ENCODE measurements at places on chromosomes 13 and 19.

DNA sequence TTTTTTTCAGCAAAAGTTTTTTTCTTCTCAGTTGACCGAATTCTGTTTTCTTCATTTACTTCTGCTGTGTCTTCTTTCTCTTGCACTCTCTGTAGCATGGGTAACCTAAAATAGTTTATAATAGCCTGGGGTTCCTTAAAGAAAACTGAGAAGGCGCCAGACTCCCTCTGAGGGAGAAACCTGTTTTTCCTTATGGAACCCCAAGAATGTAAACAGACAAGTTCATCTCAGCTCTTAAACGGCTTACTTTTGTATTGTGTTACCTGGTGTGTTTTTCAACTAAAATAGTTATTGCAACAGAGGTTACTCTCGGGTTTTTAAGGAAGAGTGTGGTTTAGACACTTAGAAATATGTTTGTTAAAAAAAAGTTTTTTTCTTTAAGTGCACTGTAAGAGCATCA is 23.8 kb upstream of the TM9SF2 start:
- DNase-seq = no peak

DNA sequence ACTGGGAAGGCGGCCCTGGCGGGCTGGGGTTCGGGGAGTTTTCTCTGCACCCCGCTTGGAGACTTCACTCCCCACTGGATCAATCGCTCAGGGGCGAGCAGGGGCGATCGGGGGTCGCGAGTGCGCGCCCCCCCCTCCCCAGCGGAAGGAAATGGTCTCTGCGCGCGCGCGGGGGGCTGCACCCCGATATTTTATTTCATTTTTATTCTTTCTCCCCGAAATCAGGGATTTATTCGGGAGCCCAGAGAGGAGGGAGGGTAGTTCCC is 421 bp downstream of the ARID3A start:
- DNase-seq = no peak

DNA sequence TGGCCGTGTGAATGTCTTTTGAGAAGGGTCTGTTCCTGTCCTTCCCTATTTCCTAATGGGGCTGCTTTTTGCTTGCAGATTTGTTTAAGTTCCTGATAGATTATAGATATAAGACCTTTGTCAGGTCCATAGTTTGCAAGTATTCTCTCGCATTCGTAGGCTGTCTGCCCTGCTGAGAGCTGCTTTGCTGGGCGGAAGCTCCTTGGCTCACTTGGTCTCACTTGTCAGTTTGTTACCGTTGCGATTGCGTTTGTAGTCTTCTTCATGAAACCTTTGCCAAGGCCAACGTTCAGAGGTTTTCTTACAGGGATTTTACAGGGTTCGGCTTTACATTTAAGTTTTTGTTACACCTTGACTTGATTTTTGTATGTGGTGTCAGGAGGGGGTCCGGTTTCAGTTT is 44.0 kb upstream of the TFDP1 start:
- DNase-seq = no peak

DNA sequence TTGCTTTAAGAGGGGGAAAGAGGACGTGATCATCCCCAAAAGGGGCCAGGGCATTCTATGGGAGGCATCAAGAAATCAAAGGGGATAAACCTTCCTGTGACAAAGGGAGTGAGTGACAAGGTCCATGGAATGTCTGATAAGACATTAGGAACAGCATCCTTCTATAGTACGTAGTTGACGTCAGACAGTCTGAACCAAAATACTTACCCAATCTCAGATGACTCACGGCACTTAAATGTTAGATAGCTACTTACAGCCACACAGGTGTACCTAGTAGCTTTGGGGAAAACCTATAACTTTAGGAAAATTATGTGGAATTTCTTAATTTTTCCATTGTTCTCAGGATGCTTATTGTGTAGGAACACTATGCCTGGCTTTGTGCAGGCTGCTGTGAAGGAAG is 4.9 kb downstream of the LGALS16 start:
- no peak for DNase-seq

GRCh38 chr19:5269279-5269678 is 71.3 kb downstream of the PTPRS start:
- no peak for DNase-seq

- no peak for DNase-seq
Observed at GRCh38 chr13:90454002-90454636, 893.4 kb upstream of the MIR17HG start.

DNA sequence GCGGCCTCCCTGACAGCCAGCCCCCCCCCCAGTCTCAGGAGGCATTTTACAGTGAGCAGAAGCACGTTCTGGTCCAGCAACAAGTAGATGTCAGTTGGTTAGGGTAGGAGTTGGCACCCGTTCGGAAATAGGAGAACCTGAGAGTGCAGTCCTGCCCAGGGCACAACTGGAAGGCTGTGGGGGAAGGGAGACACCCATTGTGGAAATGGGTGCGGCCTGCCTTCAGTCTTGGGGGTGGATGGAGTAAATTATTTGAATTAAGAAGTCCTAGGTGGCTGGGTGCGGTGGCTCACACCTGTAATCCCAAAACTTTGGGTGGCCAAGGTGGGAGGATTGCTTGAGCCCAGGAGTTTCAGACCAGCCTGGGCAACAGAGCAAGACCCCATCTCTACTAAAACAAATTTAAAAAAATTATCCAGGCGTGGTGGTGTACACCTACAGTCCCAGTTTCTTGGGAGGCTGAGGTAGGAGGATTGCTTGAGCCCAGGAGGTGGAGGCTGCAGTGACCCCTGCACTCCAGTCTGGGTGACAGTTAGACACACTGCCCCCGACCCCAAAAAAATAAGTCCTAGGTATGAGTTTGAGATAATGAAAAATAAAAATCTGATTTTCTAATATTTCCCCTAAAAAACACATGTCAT is 1.2 kb downstream of the CIRBP start:
- DNase-seq = no peak

DNA sequence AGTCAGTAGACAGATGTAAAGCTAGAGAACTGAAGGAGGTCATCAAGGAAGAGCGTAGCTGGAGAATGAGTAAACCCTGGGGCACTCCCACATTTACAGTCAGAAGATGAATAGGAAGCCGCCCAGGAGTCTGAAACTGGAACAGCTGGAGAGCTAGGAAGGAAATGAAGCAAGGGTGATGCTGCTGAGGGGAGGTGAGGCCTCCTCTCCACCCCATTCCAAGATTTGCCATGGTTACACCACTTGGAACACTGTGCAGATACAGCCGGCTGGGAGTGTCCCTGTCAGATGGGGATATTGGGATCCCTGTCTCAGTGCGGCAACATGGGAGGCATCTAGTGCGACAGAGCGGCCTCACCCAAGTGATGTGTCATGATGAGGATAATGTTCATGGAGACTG is 51.8 kb upstream of the GPI start:
- DNase-seq = no peak

DNA sequence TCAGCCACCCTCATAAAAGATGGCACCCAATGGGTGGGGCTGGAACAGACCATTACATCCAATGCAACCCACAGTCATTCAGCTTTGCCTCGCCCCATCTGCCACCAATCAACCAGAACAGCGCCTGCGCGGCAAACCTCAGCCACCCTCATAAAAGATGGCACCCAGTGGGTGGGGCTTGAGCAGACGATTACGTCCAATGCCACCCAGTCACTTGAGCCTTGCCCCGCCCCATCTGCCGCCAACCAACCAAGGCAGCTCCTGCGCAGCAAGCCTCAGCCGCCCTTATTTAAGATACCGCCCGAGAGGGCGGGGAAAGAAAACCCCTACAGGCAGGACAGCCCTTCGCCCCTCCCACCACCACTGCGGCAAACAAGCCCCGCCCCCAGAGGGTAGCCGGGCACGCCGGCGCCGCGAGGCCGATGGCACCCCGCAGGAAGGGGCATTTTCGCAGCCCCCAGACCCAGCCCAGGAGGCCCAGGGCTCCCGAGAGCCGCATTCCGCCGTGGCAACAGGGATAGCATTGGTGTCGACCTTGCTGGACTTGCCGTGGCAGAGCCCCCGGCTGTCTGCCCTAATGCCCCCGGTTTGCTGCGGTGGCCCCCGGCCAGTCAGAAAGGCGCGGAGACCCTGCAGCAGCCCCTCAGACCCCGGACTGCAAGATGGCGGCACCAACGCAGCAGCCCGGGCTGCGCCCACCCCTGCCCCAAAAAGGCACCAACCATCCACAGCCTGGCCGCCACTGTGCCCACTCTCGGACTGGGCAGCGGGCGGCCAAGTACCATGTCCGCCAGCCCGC is 675 bp downstream of the PEG3 start:
- DNase-seq = peak; percentile 95

GRCh38 chr13:52461265-52461664 is 6.0 kb downstream of the CKAP2 start:
- no peak for DNase-seq

GRCh38 chr19:45245826-45246225 is 619 bp upstream of the EXOC3L2 start:
- no peak for DNase-seq

- no peak for DNase-seq
Observed at GRCh38 chr19:835210-835810, 5.5 kb upstream of the PRTN3 start.

- DNase-seq = no peak
Observed at GRCh38 chr19:1860042-1860775, 3.2 kb downstream of the KLF16 start.

DNA sequence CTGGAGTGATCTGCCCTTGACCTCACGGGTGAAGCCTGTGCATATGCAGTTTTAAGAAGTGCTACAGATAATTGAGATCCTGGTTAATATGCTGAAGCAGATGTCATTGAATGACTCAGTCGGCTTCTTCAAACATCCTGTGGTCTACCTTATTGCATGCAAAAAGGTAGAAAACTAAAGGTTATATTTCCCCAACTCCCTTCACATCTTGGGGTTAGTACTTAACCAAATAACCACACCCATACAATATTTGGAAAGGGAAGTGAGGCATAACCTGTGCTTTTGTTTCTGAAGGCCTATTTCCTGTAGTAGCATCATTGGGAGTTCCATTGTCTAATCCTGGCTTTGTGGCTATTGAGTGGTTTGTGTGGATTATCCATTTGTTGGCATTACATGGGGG is 58.3 kb downstream of the RAP2A start:
- DNase-seq = no peak

GRCh38 chr13:48637601-48638000 is 16.1 kb upstream of the CYSLTR2 start:
- DNase-seq = no peak

- no peak for DNase-seq
Observed at GRCh38 chr13:110387451-110388107, 80.5 kb downstream of the COL4A2 start.

GRCh38 chr19:36136964-36137686 is 2.7 kb upstream of the CAPNS1 start:
- DNase-seq = peak; percentile 66

DNA sequence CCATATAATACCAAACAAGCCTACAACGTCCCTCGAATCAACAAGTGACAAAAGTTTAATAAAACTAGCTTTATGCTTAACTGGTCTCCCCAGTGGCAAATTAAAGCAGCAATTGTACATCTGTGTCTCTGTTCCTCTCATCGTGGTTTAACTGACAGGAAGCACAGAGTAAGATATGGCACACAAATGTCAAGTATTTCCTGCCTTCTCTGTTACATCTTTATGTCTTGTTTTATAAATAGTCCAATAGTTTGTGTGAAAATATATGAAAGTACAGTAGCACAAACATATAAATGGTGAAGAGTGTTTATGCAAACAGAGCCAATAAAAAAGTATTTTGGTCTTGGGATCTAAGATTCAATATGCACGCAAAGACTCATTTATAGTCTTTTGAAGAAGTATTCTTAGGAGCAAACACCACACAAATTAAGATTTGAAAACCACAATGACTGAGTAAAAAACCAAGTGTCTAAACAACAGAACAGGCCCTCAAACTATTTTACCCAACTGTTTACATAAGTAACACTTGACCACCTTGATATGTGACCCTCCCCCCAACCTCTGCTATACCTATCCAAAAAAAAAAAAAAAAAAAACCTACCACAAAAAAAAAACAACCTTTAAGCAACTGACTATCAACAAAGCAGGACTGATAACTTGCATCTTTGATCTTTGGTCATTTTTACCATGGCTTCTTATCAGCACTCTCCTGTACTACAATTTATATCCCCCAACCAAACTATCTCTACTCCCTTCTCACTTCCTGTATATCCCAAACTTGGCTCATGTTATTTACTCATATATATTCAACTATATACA is 14.0 kb downstream of the ELF1 start:
- DNase-seq = no peak

GRCh38 chr19:11182994-11183393 is 14.4 kb downstream of the KANK2 start:
- no peak for DNase-seq

DNA sequence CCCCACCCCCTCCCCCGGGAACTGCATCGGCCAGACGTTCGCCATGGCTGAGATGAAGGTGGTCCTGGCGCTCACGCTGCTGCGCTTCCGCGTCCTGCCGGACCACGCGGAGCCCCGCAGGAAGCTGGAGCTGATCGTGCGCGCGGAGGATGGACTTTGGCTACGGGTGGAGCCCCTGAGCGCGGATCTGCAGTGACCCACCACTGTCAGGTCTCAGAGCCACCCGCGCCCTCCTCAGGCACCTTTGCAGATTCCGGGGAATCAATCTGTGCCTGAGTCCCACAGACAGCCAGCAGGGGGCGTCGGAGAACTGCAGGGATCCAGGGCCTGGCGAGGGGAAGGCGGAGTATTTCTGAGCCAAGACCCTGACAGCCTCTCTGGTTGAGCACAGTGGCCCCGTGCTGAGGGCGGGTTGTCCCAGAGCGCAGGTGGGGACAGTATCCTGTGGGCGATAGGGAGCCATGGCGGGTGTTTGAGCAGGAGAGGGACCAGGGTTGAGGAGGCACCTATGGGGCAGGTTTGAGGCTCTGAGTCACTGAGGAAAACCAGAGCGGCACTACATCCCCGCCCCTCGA is 30.4 kb upstream of the CYP4F8 start:
- DNase-seq = peak; percentile 88

DNA sequence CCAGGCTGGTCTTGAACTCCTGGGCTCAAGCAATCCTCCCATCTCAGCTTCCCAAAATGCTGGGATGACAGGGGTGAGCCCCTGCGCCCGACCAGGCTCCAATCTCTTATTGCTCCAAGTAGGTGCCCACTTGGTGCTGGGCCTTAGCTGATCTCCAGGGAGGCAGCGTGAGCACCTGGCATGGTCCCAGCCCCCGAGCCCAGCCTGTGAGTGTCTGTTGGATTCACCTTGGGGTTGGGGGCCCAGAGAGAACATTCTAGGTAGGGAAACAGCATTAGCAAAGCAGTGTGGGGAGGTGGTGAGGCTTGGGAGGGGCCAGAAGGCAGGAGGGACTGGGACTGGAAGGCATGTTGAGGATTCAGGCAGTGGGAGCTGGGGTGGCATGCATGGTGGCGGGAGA is 45.5 kb downstream of the DNM2 start:
- DNase-seq = no peak
